ENCODE measurements at places on chromosomes 7 and 10.

DNA sequence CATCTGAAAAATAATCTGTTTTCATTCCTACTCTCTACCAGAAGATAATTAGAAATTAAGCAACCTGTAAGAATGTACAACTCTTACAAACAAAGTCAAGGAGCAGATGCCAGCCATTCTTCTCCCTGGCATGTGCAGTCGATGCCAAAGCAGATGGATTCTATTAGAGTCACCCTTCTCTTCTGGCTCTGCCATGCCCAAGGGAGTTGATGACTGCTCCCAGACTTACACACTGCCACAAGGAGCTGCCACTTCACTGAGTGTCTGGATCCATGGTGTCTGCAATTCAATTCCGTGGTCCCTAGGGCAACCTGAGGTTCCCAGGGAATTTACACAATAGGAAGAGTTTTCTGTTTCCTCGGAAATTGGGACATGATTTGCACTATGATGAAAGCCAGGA is 89.1 kb upstream of the IFRD1 start:
- H3K27me3 ChIP-seq = no peaks in the 10 kb centered on the region
- H3K4me1 ChIP-seq = peaks cover 19% of the 10 kb centered on the region
- H3K27ac ChIP-seq = no peak overlapping the region

DNA sequence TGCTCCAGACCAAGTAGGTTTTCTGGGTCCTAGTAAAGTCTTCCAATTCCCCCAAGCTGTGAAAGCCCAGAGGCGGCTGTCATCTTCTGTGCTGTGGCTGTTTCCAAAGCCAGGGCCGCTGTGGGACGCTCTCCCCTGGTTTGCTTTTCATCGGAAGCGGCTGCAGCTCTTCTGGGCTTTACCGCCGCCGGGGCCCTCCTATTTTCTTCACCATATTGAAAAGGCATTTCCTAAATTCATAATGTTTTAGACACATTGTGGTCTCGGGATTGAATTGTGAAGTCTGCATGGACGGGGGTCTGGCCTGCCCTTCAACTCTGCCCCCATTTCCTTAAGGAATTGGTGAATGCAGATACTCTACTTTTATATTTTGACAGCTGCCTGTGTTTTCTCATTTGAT is 551.4 kb upstream of the MGMT start:
- no peak overlapping the region for H3K4me3 ChIP-seq
- H3K36me3 ChIP-seq = no peaks in the 10 kb centered on the region
- H3K27me3 ChIP-seq = no peaks in the 10 kb centered on the region
- no peaks in the 10 kb centered on the region for H3K4me1 ChIP-seq

DNA sequence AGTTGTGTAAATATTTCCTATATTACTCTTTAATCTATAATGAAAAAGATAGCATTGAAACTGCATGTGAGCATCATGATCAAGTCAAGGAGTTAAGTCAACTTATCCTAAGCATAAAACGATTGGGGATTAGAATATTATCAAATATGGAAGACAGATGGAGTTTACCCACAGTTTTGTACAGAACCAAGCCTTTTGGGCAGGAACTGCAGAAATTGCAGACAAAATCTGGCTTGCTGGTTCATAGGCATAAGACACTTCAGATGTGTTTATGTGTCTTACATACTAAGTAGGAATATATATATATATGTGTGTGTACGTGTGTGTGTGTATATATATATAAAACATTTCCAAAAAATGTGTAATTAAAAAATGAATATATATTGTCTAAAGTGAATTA is 375.4 kb upstream of the TPK1 start:
- H3K4me3 ChIP-seq = no peak overlapping the region
- no peak overlapping the region for H3K27ac ChIP-seq
- no peaks in the 10 kb centered on the region for H3K27me3 ChIP-seq
- H3K4me1 ChIP-seq = no peaks in the 10 kb centered on the region
- H3K36me3 ChIP-seq = no peaks in the 10 kb centered on the region
- no peak for DNase-seq

DNA sequence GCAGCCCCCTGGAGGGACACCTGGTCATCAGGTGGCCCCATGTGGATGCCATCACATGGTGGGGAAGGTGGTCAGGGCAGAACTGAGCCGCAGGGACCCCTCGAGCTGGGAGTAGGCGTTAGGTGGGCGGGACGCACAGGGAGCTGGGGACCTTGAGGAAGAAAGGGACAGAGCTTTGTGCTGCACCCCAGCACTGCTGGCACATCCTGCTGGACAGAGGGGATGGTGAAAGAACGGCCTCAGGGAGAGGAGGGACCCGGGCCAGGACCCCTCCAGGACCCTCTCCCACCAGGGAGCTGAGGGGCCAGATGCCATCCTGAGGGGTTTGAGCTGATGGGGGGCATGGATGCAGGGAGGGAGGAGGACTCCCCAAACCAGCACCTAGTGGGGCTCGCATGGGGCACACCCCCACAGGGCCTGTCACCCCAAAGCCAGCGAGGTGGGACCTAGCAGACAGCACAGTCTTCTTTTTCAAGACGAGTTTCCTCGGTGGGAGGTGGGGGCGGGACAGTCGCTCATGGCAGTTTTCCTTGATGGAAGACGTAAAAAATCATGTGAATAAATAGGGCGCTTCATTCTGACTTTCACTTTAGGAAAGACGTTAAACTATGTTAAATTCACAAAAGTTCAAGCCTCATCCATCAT is 43.3 kb downstream of the STK32C start:
- no peak for DNase-seq
- H3K4me3 ChIP-seq = no peak overlapping the region
- H3K4me1 ChIP-seq = peaks cover 2% of the 10 kb centered on the region
- H3K36me3 ChIP-seq = no peaks in the 10 kb centered on the region
- peaks cover 8% of the 10 kb centered on the region for H3K27me3 ChIP-seq

DNA sequence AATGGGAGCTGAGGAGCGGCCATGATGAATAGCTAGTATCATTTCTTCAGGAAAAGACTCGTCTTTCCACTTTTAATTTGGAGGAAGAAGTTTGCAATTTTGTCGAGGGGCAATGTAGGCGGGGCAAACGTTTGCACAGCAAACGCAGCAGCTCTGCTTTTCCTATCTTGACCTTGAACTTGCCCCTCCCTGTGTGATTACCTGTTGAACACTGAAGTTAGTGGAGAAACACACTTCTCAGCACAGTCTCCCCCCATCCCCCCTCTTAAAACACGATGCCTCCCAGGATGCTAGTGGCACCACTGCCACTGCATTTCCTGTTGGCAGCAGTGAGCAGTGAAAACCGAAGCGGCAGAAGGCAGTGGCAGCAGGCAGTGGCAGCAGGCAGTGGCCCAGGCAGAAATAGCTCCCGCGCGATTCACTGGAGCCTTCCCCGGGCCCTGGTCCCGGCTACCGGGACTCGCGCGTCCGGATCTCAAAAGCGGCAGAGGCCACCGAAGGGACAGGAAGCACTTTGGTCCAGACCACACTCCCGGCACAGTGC is at the start of gene EPDR1:
Gene EPDR1 (plus strand): TSS at position 336 of the 544 bp plus-strand sequence. CDS start 300 bp downstream, outside the sequence.
- peak; percentile 76 for DNase-seq
- peak within 1 kb of the TSS; percentile 86 for H3K27ac ChIP-seq
- peak within 1 kb of the TSS; percentile 66 for H3K4me3 ChIP-seq
- H3K27me3 ChIP-seq = peaks cover 8% of the 10 kb centered on the region
- H3K4me1 ChIP-seq = peaks cover 35% of the 10 kb centered on the region

- no peak for DNase-seq
- no peak overlapping the region for H3K27ac ChIP-seq
- H3K27me3 ChIP-seq = no peaks in the 10 kb centered on the region
- H3K36me3 ChIP-seq = no peaks in the 10 kb centered on the region
Observed at GRCh38 chr7:17732083-17732482, 208.2 kb downstream of the SNX13 start.

DNA sequence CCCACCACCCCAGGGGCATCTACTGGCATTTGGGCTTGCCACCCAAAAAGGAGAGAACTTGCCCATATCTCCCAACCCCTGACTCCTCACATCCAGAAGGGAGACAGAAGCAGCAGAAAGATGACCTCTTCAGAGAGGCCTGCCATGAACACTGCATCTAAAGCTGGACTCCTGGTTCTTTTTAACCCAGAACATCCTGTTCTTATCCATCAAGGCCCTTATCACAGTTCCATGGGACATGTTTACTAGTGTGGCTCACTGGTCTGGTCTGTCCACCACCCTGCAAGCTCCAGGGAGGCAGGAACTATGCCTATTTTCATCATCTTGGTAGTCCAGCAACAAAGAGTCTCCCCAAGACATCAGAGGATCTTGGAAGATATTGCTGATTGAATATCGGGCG is 114.9 kb upstream of the PDLIM1 start:
- no peak overlapping the region for H3K4me3 ChIP-seq
- no peak overlapping the region for H3K27ac ChIP-seq
- H3K36me3 ChIP-seq = peaks cover 12% of the 10 kb centered on the region
- no peak for DNase-seq

DNA sequence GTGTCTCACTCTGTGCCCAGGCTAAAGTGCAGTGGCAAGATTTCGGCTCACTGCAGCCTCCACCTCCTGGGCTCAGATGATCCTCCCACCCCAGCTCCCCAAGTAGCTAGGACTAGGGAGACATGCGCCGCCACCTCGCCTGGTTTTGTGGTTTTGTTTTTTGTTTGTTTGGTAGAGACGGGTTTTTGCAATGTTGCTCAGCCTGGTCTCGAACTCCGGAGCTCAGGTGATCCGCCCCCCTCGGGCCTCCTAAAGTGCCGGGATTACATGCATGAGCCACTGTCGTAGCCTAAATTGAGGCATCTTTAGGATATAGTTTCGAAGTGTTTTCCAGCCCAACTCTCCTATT is 781 bp downstream of the ZNF727 start:
- H3K27me3 ChIP-seq = no peaks in the 10 kb centered on the region
- no peaks in the 10 kb centered on the region for H3K4me1 ChIP-seq
- no peak overlapping the region for H3K27ac ChIP-seq

GRCh38 chr7:10483671-10484070 is 490.0 kb upstream of the PHF14 start:
- DNase-seq = no peak
- H3K36me3 ChIP-seq = no peaks in the 10 kb centered on the region
- H3K27ac ChIP-seq = no peak overlapping the region
- H3K27me3 ChIP-seq = no peaks in the 10 kb centered on the region
- no peaks in the 10 kb centered on the region for H3K4me1 ChIP-seq

GRCh38 chr10:112389271-112389822 is 15.4 kb downstream of the ACSL5 start:
- no peak overlapping the region for H3K4me3 ChIP-seq
- H3K27ac ChIP-seq = peak overlapping the region; percentile 68
- H3K4me1 ChIP-seq = no peaks in the 10 kb centered on the region
- DNase-seq = peak; percentile 50

- H3K27ac ChIP-seq = peak overlapping the region; percentile 41
- no peak overlapping the region for H3K4me3 ChIP-seq
- no peaks in the 10 kb centered on the region for H3K27me3 ChIP-seq
- H3K36me3 ChIP-seq = peaks cover 21% of the 10 kb centered on the region
- H3K4me1 ChIP-seq = peaks cover 14% of the 10 kb centered on the region
- DNase-seq = no peak
Observed at GRCh38 chr10:33309406-33309805, 25.1 kb downstream of the NRP1 start.

DNA sequence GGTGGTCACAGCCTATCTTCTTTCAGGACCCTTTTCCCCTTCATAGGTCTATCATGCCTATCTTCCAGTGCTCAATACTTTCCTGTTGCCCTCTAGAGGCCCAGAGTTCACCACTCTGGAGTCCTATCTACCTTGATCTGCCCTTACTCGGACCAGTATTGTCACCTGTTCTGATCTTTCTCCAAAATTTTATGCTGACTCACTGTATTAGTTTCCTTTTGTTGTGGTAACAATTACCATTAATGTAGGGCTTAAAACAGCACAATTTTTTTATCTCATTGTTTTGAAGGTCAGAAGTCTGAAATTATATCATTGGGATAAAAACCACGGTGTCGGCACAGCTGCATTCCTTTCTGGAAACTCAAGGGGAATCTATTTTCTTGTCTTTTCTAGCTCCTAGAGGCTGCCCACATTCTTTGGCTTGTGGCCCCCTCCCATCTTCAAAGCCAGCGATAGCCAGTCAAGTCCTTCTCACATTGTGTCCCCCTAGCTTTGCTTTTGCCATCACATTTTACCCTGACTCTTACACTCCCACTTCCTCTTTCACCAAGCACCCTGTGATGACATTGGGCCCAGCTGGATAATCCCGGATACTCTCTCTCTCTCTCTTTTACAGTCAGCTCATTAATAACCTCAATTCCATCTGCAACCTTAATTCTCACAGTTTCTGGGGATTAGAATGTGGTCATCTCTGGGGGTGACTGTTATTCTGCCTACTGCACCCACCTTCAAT is 54.6 kb downstream of the TFAM start:
- H3K36me3 ChIP-seq = no peaks in the 10 kb centered on the region
- H3K4me3 ChIP-seq = no peak overlapping the region
- DNase-seq = no peak
- peaks cover 18% of the 10 kb centered on the region for H3K4me1 ChIP-seq
- no peak overlapping the region for H3K27ac ChIP-seq
- H3K27me3 ChIP-seq = no peaks in the 10 kb centered on the region
